Mesangial cell (primary cell): ENCODE measurements at places on chromosomes 11 and 22. TPM values are rescaled to one million over a fixed set of nuclear protein-coding genes. Genes with fewer than 3 reads are reported as not detected.

Gene MISFA
- total RNA-seq: not detected in 2 replicates

Gene RAB36
- 4.7 and 8.9 TPM in 2 replicates for total RNA-seq

Gene FJX1
- 35.0 and 43.2 TPM in 2 replicates for total RNA-seq

Gene CSNK2A3
- total RNA-seq: 0.81 and 0.89 TPM in 2 replicates

Gene NCAPD3
- 6.8 and 31.1 TPM in 2 replicates for total RNA-seq

Gene PRR33
- not detected in 2 replicates for total RNA-seq

Gene JAML
- total RNA-seq: not detected in 2 replicates

Gene RIC3
- total RNA-seq: 0.38 TPM in 1 of 2 replicates, not detected in the other

Gene CAPN1
- 327 and 383 TPM in 2 replicates for total RNA-seq

Gene TRIM48
- not detected in 2 replicates for total RNA-seq
